ENCODE measurements at places on chromosomes 4 and X. TPM values are rescaled to one million over a fixed set of nuclear protein-coding genes. Genes with fewer than 3 reads are reported as not detected.

Gene RNF212
- 5.3 TPM for total RNA-seq

Gene ALAS2
- total RNA-seq: 0.79 TPM

Gene SULT1E1
- total RNA-seq: 1.4 TPM

Gene MAD2L1
- 1.9 TPM for total RNA-seq

Gene PNMA6A
- total RNA-seq: 4.2 TPM

Gene ITIH6
- total RNA-seq: not detected

Gene PPP2R2C
- 0.82 TPM for total RNA-seq

Gene RAI2
- total RNA-seq: 43.1 TPM

Gene TREX2
- total RNA-seq: 1.4 TPM

Gene GAGE12D
- total RNA-seq: not detected

Gene MAP7D3
- 13.9 TPM for total RNA-seq

Measured in kidney (tissue), 22 donors.